ENCODE measurements at places on chromosomes 5 and 9.

DNA sequence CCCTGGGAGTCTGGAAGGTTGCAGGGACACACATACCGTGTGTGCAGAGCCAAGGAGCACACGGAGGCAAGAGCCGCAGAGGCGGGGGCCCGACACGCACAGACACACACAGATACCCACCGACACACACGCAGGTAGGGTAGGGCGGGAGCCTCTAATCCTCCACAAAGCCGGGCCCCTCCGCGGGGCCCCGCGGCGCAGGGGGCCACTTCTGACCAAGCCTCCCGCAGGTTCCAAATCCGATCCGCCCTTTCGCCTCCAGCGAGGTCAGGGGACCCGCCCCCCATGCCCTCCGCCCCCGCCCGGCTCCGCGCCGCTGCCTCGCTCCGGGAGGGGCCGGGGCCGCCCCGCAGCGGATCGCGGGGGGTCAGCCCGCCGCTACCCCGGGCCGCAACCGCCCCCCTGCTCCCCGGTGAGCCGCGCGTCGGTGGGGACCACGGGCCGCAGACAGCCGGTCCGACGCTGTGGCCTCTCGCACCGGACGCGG is 1.4 kb upstream of the LMX1B start:
- no peak for DNase-seq

- DNase-seq, result no peak
These were observed 24.1 kb downstream of the WWC1 start for GRCh38 chr5:168315416-168316138.

DNA sequence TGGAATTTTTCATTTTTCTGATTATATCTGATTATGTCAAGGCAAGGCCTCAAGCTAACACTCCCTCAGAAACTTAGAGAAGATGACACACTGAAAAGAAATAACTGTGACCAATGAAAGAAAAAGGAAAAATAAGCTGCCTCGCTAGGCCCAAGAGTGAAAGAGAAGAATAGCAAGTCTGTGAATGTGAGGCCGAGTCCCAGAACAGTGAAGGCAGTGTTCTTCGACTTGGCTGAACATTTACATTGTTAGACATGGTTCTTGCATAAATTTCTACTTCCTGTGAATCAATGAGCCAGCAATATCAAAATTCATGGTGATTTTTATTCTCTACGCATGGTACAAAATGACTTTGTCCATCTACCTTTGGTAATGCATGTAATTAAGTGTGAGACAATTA is at the start of gene ATP10B:
TSS of gene ATP10B (minus strand) at position 163 of the 400 bp plus-strand sequence. CDS start 164,137 bp downstream, outside the sequence.
- DNase-seq, result no peak

GRCh38 chr5:113340537-113340936 is 94.3 kb downstream of the TSSK1B start:
- no peak for DNase-seq

DNA sequence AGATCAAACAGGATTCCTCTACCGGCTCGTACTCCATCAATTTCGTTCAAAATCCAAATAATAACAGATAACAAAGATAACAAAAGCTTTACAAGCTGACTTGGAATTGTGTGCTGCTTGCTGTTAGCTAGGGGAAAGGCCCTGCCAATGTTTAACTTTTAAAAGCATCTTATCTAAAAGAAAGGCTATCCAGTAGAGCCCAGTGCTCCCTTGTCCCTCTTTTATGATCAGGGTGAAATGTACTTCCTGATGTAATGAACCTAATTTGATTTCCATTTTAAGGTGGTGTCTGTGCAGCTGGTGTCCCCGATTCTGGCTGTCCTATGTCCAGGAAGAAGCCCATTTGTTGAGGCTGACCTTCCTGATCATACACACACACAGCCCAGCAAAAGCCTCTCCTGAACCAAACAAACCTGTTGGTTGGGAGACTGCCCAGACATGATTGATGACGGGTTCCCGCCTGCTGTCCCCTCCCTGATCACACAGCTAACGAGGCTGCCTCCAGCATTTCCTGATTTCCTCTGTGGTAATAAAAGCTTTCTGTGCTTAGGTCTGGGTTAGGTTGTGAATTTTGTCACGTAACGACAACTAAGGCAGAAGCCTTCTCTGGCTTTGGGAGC is 54.1 kb downstream of the PWWP2A start:
- no peak for DNase-seq

DNA sequence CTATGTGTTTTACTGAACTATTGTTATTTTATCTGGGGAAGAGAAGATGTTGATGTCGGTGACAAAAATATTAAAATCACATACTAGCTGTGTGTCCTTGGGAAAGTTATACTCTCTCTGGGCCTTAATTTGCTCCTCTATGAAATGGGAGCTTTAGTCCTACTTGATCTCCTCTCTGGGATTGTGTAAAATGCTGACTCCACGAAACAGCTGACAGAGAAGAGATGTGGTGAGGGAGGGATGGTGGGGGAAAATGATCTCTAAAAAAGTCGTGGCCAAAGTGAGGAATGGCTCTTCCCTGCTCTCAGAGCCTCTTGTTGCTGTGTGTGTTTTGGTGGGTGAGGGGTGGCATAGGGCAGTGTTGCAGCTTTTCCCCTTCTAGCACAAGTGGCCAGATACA is 173.7 kb downstream of the MELK start:
- no peak for DNase-seq

DNA sequence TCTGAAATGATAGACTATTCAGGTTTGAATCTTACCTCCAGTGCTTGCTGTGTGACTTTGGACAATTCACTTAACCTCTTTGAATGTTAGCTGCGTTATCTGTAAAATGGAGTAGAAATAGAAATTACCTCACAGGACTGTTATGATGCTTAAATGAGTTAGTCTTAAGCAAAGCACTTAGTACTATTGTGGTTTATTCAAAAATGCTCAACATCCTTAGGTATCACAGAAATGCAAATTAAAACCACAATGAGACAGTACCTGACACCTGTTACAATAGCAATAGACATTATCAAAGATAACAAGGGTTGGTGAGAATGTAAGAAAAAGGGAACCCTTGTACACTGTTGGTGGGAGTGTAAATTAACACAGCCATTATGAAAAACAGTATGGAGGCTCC is 77.6 kb upstream of the FREM1 start:
- DNase-seq, result no peak

DNA sequence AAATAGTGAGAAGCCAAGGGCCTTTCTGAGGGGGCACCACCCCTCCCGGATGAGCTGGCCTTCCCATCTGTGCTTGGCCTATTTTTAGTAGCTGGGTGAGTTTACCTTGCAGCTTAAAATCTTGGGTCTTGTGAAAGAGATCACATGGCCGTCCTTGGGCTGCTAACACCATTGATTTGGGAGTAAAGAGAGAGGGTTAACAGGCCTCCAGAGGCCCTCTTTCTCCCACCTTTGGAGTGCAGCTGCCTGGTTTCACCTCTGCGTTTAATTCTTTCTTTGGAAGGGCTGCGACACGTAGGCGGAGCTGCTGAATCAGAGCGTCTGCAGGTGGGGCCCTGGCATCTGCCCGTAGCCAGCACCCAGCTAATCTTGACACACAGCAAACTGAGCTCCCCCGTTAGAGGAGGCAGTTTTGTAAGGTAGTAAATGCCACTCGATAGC is 12.8 kb downstream of the OLFM1 start:
- no peak for DNase-seq

- no peak for DNase-seq
These were observed 729 bp upstream of the TMEM38B start for GRCh38 chr9:105693435-105694189.

- DNase-seq, result no peak
These were observed 131.9 kb downstream of the UGCG start for GRCh38 chr9:112028242-112029221.

DNA sequence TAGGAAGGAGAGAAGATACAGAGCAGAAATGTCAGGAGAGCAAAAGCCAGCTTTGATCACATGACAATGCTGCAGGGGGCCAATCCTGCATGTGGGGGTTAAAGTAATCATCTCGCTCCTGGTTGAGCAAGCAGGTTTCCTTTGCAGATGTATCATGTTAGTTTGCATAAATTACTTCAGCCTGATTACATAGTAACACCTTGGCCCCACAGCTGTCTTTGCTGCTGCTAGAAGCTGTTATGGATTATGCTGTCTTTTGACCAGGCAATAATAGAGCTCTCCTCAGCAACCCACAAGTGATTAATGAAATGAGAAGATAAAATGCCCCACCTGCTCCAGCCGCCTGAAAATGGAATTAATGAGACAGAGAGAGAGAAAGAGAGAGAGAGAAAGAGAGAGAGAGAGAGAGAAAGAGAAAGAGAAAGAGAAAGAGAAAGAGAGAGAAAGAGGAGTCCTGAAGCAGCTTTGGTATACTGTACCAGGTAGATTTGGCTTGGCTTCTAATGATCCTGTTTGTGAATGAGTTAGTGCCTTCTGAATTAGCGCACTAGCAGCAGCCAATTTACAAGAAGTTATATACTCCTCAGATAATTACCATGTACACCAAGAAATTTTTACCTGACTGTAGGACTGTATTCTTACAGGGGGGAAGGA is 174.3 kb upstream of the RORB start:
- no peak for DNase-seq

- no peak for DNase-seq
These were observed 13.3 kb upstream of the STING1 start for GRCh38 chr5:139495638-139496435.
